ENCODE measurements at places on chromosomes 16 and 17.
A peak's percentile ranks its signal among the peaks of the same experiment; 100 is the strongest.

GRCh38 chr17:5077781-5078105 is 524 bp upstream of the ZFP3 start:
- DNase-seq = no peak

DNA sequence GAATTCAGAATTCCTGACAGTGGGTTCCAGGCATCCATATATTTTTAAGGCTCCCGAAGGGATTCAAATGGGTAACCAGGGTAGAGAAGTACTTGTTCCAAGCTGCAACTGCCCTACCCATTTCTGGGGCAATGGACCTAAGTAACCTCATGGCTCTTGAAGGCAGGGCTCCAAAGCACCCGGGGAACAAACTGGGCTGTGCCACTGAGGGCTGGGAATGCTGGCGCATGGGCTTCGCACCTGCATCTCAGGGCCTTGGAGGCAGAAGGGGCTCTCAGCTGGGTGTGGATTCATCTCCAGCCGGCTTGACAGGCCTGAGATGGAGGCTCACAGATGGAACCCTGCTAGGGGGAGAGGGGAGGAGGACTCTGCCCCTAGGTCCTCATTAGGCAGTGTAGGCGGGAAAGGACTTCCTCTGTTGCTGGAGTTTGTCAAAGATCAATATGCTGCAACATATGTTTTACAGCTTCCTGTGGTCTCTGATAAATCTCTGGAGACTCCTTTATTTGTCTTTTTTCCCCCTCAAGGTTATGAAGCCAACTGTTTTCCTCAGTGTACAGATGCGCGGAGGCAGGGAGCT is 232.3 kb upstream of the NLRP1 start:
- no peak for DNase-seq

GRCh38 chr17:74227271-74228080 is 14.1 kb downstream of the TTYH2 start:
- DNase-seq = no peak

GRCh38 chr17:45001310-45001709 is 33.2 kb upstream of the C1QL1 start:
- no peak for DNase-seq

GRCh38 chr17:42792545-42792944 is 6.0 kb downstream of the COA3 start:
- DNase-seq = no peak

- no peak for DNase-seq
Measured at GRCh38 chr17:36849871-36850348, 87.4 kb upstream of the LHX1 start.

DNA sequence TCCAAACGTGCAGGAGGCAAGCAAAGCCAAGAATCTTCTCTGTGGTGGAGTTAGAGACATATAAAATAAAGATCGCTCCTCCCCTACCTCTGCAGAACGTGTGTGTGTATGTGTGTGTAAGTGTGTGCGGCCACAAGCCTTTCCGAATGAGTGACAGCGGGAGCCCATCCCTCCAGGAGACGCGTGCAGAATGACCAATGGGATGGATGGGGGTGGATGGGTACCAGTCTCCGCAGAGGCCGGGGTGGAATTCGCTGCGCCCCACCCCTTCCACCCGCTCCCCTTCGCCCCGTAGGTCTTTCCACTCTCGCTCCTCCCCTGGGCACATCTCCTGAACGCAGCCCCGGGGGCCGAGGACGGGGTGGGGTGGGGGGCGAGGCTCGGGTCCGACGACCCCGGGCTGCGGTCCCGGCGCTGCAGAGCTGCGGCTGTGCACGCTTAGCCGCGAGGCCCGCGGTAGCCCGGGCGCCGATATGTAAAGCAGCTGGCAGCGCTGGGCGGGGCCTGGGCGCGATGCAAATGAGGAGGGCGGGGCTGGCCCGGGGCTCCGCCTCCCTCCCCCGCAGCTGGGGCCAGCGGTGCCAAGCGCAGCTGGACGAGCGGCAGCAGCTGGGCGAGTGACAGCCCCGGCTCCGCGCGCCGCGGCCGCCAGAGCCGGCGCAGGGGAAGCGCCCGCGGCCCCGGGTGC is at the start of gene PRKCB:
PRKCB (plus strand) TSS at position 594 of the 688 bp plus-strand sequence.
- DNase-seq = peak; percentile 96

DNA sequence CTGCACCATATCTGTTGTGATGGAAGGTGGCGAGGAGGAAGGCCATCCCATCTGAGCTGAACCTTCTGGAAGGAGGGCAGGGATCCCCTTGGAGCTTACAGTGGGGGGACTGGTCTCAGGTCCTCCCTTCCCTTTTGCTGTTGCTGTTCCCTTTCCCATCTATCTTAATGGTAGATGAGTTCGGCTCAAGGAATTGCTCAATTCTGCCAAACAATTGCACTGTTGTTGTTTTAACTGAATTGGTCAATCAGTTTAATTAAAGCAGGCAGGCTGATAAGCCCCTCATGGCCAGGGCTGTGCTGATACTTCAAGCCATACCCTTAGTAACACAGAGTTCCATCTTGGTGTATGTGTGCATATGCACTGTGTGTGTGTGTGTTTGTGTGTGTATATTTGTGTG is 220.4 kb upstream of the FOXF1 start:
- DNase-seq = no peak

DNA sequence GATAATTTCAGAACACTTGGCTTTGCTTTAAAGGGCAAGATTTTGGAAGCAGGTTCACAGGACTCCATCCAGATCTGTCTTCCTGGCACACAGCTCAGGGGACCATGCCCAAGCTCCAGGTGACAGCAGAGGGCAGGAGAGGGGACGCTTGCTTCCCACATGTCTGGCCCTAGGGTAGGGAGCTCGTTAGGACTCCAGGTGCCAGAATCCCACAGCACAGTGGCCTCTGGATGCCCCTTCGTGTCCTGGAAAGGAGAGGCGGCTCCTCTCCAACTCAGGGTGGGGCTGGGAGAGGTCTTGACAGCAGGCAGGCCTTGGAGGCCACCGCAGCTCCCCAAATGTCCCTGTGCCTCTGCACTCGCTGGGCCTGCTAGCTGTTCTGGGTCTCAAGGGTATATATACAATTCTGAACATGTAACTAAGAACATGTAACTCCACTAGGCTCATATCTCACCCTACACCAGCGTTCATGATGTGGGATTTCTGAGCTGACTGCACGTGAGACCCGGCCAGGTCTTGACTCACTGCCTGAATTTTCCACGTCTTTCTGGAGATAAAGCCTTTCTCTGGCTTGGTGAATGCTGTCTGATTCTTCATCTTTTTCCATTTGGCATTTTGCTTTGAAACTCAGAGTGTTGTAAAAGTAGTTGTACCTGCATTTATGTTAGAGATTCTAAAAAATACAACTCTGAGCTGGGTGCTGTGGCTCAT is 52.8 kb downstream of the MARCHF10 start:
- DNase-seq = no peak

- peak; percentile 60 for DNase-seq
Measured at GRCh38 chr17:7477392-7478275, 1.8 kb downstream of the ZBTB4 start.

GRCh38 chr17:5837055-5837491 is 233.1 kb upstream of the WSCD1 start:
- no peak for DNase-seq

DNA sequence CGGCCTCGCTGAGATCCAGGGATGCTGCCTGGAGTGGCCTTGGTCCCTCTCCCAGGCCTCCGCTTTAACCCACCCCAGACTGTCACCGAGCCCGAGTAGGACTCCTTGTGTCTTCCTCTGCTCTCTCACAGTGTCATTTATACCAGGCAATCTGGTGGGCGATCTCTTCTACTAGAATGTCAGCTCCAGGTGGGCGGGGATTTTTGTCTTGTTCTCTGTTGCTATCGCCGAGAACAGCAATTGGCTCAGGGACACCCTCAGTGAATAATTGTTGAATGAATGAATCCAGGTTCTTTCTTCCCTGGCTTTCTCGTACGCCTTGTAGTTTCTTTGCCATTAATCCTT is 591 bp downstream of the DHX38 start:
- no peak for DNase-seq

DNA sequence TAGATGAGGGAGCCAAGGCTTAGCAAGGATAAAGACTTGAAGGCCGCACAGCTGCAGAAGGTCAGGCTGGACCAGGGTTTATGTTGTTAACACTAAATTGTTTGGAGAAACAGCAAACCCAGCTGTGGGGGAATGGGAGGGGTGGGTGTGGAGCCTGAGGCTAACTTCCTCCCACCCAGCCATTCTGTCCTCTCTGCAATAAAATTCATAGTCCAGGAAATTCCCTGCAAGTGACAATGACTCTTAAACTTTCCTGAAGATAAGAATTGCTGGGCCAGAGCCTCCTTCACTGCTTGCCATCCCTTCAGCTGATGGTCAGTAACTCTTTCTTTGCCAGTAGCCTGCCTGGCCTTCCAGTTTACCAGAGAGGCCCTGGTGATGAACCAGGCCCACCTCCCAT is 19.4 kb upstream of the ATP5MC1 start:
- no peak for DNase-seq

- no peak for DNase-seq
Measured at GRCh38 chr17:71983828-71984227, 137.0 kb upstream of the SOX9 start.
